ENCODE measurements at places on chromosomes 5 and 9.

DNA sequence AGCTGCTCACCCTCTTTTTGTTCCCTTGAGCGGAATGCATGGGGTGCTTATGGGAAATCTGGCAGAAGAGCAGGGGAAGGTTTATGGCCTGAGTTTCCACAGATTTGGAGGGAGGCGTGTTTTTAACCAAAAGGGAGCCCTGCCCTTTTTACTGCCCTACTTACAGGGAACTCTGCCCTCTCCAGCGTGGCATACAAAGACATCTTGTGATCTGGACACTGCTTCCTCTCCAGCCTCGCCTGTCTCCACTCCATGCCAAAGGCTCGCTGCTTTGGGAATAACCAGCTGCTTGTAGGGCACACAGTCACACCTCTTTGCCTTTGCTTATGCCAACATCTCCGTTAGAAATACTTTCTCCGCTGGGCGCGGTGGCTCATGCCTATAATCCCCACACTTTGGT is 314.2 kb downstream of the ARHGAP26 start:
- DNase-seq, result no peak

DNA sequence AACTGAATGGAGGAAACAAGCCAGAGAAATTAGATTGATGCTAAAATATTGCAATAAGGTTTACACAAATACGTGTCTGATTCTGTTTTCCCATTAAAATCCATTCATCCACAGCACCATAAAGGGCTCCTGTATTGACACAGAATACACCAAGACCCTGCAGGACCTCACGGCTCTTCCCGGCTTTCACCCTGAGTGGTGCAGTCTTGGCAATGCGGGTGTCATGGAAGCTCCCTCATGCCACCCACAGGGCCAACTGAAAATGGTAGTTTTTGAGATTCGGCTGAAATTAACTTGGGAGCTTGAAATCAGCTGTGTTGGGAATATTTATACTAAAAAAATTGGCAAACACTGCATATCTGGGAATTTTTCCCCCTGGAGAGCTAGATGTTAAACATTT is 17.3 kb upstream of the EXOC3 start:
- no peak for DNase-seq

- DNase-seq, result no peak
These were observed 67.1 kb upstream of the SLC1A1 start for GRCh38 chr9:4423207-4423610.

GRCh38 chr9:19223724-19224123 is 6.8 kb upstream of the DENND4C start:
- peak; percentile 87 for DNase-seq

- DNase-seq, result no peak
These were observed 1028.5 kb upstream of the ACO1 start for GRCh38 chr9:31355965-31356364.

DNA sequence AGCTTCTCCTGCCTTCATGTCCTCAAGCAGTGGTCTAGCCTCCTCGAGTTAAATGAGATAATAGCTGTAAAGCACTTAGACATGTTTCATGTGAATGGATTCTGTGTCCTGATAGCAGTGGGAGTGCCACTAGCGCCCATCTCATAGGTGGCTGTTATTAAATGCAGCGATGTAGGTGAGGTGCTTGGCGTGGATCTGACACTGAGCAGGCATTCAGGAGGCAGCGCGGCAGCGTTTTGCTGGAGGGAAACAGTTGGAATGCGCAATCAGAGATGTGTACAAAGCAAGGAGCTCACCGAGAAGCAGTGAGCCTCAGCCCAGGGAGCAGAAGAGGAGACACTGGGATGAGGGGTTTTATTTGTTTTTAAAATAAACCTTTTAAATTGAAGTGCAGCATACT is 106.6 kb downstream of the RGS3 start:
- no peak for DNase-seq

- no peak for DNase-seq
These were observed 34.6 kb upstream of the CPEB4 start for GRCh38 chr5:173853370-173854131.

DNA sequence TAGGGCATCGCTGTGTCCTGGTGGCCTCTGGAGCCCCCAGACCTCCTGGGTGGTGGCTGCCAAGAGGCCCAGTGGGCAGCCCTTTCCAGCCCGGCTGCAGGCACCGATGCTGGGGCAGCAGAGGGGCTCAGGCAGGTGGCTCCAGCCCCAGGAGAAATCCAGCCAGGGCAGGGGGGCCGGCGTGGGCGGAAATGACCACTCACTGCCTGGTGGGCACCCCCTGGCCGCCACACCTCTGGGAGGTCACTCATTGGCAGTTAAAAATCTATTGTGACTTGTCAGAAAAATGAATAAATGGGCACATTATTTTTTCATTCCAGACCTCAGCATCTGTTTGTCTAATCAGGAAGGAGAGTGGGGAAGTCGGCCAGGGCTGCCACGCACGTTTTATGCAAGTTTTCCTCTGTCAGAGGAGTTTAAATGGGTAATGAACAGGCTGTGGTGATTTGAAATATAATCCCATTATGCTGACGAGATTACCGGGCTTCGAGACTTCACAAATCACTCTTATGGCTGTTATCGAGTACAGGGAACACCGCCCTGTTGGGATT is 171.9 kb downstream of the GAPVD1 start:
- DNase-seq, result no peak

- no peak for DNase-seq
These were observed 1105.4 kb upstream of the DMAC1 start for GRCh38 chr9:8904771-8905515.

DNA sequence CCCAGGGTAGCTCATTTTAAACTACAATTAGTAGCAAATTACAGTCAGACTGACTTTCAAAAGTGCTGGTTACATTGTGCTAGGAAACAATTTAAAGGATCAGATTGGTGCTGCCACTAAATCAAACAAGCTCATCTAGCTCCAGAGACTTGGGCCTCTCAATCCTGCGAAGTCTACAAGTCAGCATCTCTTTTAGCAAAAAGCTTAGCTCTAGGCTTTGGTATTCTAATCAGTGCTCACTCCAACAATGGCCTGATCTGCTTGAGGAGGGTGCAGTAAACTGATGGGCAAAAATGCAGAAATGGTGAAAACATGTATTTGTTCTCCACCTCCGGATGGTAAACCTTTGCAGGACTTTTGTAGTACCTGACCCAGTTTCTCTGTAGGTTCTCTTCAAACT is 47.0 kb upstream of the SEMA6A start:
- DNase-seq, result no peak

- DNase-seq, result no peak
These were observed 6.1 kb upstream of the ANGPTL2 start for GRCh38 chr9:127128341-127129072.

DNA sequence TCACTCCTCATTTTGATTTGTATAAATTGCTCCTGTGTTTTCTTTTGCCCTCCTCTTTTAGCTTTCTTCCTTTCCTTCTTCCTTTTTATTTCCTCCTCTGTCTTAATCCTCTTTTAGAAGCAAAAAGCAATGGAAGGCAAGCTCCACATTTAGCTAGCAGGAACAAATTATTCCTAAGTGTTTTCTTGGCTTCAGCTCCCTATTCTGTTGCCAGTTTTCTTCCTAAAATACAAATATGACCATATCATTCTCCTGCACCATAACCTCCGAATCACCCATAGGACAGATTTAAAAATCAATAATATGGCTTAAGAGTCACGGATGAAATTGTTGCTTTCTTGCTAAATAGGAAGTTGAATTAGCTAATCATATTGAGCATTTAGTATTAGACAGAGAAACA is 49.4 kb downstream of the GRIN3A start:
- no peak for DNase-seq

DNA sequence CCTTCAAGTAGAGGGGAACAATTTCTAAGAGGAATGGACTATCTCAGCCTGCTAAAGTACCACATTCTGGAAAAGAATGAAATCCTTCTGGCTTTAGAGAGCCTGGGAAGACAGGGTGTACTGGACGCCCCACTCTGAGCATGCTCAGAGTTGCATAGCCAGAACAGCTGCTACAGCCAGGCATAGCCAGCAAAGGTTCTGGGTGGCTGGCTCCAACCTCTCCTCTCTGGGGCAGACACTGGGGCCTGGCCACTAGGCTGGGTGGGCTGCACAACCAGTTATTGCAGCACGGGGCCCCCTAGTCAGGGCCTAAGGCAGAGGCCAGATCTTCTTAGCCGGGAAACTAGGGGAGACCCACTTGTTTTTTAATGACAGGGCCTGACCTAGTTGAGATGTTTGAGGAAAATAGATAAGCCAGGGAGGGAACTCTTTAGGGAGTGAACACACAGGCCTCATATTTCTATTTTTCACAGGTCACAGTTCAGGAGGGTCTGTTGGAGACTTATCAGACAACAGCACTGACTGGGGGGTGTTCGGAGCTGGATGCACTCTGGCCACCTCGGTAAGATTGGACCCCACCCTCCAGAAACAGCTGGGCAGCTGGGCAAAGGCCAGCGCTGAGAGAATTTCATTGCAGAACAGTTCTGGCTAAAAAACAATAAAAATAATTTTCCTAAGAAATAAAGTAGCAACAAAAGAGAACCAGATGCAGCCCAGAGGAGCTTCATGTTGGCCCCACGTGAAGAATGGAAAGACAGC is 142.9 kb downstream of the LPAR1 start:
- DNase-seq, result no peak

DNA sequence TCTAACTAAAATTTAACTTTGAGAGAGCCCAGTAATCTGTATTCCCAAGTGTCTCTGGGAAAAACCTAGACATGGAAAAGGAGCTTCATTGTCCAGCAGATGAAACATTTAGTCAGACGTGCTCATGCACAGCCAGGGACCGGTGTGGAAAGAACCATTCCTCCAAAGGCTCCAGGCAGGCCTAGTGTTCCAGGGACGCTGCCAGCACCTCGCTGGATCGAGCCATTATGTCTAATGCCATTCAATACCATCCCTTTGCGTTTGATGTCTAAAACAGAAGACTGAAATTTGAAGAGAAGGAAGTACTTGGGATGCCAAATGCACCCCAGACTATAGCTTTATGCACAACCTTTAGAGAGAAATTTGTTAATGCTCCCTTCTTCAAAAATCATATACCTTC is 1.4 kb upstream of the CHSY3 start:
- no peak for DNase-seq

DNA sequence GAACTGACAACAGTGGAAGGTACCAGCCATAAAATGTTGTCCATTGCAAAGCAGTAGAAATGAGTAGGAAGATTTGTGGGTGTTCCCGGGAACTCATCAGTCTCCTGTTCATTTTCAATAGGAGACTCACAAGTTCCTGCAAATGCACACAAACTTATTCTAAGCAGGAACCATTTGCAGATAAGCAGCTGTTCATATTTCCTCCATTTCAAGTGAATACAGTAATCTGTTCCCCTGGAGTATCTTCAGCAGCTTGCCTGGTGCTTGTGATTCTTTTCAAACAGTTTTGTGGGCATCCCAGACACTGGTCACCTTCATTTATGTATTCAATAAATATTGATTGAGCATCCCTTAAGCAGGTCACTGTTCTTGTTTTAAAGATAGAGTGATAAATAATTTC is 1315.5 kb upstream of the C9orf72 start:
- DNase-seq, result no peak

GRCh38 chr9:129906298-129906697 is 71.0 kb downstream of the USP20 start:
- DNase-seq, result peak; percentile 64

DNA sequence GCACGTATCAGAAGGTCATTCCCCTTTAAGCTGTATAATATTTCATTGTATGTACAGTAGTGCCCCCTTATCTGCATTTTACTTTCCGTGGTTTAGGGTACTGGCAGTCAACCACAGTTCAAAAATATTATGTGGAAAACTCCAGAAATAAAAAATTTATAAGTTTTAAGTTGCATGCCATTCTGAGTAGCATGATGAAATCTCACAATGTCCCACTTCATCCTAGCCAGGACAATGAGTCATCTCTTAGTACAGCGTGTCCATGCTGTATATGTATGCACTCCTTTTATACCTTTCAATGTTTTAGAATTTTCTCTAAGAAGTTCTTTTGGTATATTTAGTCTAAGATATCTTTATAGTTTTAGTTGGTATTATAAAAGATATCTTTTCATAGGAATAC is 115.0 kb upstream of the HAND1 start:
- no peak for DNase-seq

DNA sequence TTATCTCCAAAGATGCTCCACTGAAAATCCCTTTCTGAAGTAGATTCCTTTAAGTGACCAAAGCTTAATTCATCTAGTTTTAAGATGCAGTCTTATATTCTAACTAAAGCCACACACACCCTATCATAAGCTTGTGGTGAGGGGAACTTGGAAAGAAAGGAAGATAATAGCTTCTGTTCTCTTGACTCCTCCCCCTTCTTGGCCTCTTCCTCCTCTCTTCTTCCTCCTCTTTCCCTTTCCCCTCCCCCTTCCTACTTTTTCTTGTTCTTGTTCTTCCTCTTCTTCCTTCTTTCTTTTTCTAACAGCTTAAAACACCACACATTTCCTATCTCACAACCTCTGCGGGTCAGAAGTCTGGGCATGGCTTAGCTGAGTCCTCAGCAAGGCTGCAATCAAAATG is 23.5 kb downstream of the IL7R start:
- DNase-seq, result no peak

DNA sequence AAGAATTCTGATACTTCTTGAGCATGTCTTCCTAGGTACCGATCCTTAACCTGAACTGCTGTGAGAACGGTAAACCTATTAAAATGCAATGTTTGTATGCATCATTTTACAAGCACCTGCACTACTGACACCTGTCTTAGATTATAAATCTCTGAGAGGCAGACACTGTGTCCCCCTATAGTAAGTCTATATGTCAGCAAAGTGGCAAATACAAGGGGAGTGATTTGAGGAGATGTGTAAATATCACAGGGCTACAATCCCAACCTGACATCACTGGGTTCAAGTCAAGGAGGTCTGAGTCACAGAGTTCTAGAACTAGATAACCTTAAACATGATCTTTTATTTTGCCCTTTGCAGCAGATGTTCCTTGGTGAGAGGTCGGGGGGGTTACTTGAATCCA is 64.1 kb downstream of the ANKH start:
- no peak for DNase-seq

DNA sequence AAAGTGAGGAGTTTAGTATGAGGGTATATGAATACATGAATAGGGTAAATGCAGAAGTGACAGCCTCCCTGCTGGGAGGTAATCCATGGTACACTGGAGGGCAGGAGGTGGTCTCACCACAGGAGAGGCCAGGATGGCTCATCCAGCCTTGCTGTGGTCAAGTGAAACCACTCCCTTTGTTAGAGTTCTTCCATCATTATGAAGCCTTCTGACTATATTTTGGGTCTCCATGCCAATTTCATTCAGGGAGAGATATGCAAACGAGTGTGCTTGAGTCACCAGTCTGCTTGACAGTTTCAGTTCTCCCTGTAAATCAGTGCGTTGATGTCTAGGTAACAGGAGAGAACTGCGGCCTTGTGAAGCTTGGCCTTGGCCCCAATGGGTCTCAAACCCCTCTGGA is 16.4 kb downstream of the PPP3R2 start:
- peak; percentile 36 for DNase-seq

- DNase-seq, result peak; percentile 13
These were observed 861 bp downstream of the UBQLN1 start for GRCh38 chr9:83706676-83707517.

GRCh38 chr5:131378721-131379541 is 115.1 kb downstream of the CDC42SE2 start:
- DNase-seq, result peak; percentile 59

Data from inflammatory macrophage treated with lipopolysaccharide for 1 hour (primary cell).